ENCODE measurements at places on chromosomes 3 and 15. TPM values are rescaled to one million over a fixed set of nuclear protein-coding genes. Genes with fewer than 3 reads are reported as not detected.

DNA sequence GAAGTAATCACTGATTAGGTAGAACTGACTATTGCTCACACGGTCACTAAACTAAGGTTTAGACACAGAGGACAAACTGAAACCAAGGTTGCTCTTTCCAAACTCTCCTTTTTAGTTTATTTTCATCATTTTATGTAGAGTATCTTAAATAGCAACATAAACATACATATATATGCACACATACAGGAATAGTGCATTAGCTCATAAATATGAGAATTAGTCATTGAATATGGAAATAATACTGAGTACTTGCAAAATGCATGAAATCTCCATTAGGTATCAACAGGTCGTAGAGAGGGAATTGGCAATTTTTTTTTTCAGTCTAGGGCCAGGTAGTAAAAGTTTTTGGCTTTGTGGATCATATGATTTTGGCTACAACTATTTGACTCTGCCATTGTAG lies 557.1 kb downstream of the NLGN1 start:
- DNase-seq = no peak

Gene FBXL2
- total RNA-seq = not detected

DNA sequence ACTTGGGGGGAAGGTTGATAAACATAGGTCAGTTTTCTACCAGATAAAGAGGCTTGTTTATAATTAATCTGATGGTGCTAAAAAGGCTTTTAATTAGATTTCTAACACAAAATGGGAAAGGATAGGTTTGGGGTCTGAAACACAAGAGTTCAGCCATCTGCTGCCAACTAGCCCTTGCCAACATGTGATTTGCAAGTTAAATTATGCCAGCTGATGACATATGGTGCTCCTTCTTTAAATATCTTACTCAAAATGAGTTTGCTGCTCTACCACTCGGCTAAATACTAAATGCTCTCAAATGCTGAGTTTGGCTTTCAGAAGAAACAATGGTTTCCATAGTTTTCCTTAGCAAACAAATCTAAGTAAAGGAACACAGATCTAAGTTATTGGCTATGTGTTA lies 557.8 kb upstream of the CCDC54 start:
- no peak for DNase-seq

DNA sequence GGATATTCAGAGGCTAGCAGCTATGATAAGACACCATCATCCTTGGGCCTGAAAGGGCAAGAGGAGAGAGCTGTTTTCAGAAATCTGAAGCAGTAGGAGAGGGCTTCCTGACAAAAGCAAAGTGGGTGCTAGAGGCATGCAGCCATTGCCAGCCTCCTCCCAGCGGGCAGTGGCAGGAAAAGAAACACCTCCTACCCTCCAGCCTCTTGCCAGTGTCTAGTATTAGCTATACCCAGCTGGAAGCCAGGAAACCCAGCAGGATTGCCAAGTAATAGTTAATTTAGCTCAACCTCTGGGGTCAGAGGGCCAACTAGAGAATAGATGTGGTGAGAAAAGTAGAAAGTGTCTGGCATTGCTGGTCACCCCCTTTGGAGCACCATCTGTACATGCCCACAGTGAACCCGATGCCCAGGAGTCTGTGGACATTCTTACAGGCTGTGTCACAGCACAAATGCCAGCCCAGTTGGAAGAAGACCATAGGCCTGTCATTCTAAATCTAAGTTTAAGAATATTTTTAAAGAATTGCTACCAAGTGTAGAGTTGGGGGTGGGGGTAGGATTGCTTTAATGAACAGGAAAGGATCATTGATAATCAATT lies 85.3 kb downstream of the HCN4 start:
- no peak for DNase-seq

Gene DCBLD2
- total RNA-seq = 1.4 TPM

- no peak for DNase-seq
These were observed 57.0 kb downstream of the CD200 start for GRCh38 chr3:112389961-112390360.

GRCh38 chr15:33738941-33739664 lies 229.2 kb upstream of the CHRM5 start:
- DNase-seq = no peak

DNA sequence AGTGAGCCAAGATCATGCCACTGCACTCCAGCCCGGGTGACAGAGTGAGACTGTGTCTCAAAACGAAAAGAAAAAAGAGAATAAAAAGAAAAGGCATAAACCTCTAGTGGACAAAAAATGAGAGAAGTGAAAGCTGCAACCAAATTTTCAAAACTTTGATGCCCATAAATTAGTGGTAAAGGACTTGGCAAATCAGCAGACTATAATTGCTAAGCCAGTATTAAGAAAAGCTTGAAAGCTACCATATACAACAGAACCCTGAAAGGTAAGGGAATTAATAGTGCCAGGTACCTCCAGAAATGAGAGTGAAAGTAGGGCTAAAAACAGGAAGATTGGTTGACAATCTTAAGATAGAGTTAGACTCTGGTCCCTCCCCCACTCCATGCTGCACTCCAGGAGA lies 32.9 kb upstream of the SLC22A13 start:
- no peak for DNase-seq

- DNase-seq = no peak
These were observed 32.6 kb upstream of the PDE8A start for GRCh38 chr15:84949043-84949442.

Gene RETNLB
- not detected for total RNA-seq

Gene GOLGA6A
- not detected for total RNA-seq
